ENCODE measurements at places on chromosomes 1 and 21. TPM values are rescaled to one million over a fixed set of nuclear protein-coding genes. Genes with fewer than 3 reads are reported as not detected.

The PLCH2 gene
- total RNA-seq: 0.55 TPM

The WASF2 gene
- 65.3 TPM for total RNA-seq

DNA sequence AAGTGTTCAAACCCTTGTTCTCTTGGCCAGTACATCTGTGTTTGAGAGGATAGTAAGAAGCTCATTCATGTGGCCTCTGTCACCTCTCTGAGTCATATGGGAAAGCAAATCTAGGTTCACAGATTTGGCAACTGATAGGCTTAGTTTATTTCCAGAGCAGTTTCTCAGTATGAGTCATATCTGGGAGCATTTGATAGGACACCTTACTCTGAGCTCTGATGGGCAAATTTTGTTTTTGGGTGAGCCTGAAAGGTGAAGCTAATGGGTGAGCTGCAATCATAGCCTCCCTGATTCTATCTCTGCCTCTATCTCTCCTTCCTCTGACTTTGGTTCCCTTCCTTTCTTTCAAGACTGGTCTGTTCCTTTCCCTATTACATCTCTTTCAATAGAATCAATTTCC is 134.4 kb downstream of the S1PR1 start:
- H3K4me1 ChIP-seq: no peaks in the 10 kb centered on the region
- H3K27me3 ChIP-seq: no peaks in the 10 kb centered on the region
- H3K27ac ChIP-seq: no peak overlapping the region
- no peaks in the 10 kb centered on the region for H3K36me3 ChIP-seq
- H3K4me3 ChIP-seq: no peak overlapping the region

GRCh38 chr21:32712043-32712442 is 15.8 kb downstream of the SYNJ1 start:
- H3K36me3 ChIP-seq: no peaks in the 10 kb centered on the region
- no peaks in the 10 kb centered on the region for H3K27me3 ChIP-seq
- no peak overlapping the region for H3K4me3 ChIP-seq
- no peaks in the 10 kb centered on the region for H3K4me1 ChIP-seq
- H3K27ac ChIP-seq: no peak overlapping the region

DNA sequence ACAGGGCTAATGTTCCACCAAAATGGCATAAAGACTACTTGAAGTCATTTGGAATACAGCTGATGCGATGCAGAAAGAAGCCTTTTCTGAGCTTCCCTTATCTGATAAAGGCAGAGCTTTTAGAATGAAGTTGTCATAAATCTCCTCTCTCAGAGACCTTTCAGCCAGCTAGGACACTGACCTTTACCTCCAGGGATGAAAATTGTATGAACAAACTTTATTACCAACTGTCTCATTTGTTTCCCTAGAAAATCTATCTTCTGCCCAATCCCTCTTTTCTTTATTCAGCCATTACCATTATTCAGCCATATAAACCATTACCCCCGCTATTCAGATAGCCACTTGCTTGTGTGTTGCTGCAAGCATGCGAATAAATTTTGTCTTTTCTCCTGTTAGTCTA is 29.7 kb upstream of the RNF2 start:
- H3K27me3 ChIP-seq: no peaks in the 10 kb centered on the region
- DNase-seq: no peak
- no peaks in the 10 kb centered on the region for H3K4me1 ChIP-seq
- no peak overlapping the region for H3K4me3 ChIP-seq
- no peaks in the 10 kb centered on the region for H3K36me3 ChIP-seq
- no peak overlapping the region for H3K27ac ChIP-seq

DNA sequence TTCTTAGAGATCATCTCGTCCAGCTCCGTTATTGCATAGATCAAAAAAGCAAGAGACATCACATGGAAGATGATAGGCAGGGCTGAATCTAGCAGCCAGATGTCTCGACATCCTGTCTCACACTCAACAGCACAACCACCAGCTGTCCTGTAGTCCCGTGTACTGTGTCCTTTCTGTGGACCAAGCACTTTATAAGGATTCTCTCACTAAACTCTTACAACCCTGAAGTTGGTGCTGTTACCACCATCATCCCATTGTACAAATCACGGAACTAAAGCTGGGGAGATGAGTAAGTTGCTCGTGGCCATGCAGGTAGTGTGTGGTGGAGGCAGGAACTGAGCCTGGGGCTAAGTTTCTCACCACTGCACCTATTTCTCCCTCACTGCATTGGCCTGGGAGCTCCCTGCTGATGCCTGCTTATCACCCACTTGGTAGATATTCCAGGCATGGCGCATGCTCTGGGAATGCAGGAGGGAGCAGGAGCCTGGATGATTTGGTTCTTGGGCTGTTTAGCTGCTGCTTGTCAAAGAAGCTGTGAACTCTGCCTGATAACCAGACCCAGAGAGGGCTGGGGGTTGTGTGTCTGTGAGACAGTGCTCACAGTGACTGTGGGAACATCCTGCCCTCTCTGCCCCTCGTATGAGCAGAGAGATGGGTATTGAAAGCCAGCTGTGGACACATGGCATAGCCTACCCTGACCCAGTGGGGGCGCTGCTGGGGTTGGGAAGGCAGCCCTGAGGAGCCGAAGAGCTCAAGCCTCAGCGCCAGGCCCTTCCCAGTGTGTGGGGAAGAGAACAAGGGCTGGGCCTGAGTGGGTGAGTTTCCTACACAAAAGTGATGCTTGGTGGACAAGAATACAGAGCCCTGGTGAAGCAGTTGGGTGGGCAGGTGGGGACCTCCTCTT is 13.6 kb downstream of the PPFIA4 start:
- H3K27me3 ChIP-seq: no peaks in the 10 kb centered on the region
- DNase-seq: no peak
- H3K4me1 ChIP-seq: no peaks in the 10 kb centered on the region
- no peak overlapping the region for H3K4me3 ChIP-seq
- H3K36me3 ChIP-seq: no peaks in the 10 kb centered on the region

GRCh38 chr21:41211060-41211805 is 43.3 kb downstream of the BACE2 start:
- H3K4me1 ChIP-seq: peaks cover 19% of the 10 kb centered on the region
- H3K27me3 ChIP-seq: no peaks in the 10 kb centered on the region
- no peak overlapping the region for H3K4me3 ChIP-seq
- no peaks in the 10 kb centered on the region for H3K36me3 ChIP-seq
- DNase-seq: no peak

- peaks cover 9% of the 10 kb centered on the region for H3K4me1 ChIP-seq
- DNase-seq: peak; percentile 60
- H3K36me3 ChIP-seq: peaks cover 7% of the 10 kb centered on the region
- no peak overlapping the region for H3K4me3 ChIP-seq
- H3K27me3 ChIP-seq: no peaks in the 10 kb centered on the region
- H3K27ac ChIP-seq: no peak overlapping the region
Observed at GRCh38 chr1:26537951-26538352, 8.4 kb downstream of the RPS6KA1 start.

DNA sequence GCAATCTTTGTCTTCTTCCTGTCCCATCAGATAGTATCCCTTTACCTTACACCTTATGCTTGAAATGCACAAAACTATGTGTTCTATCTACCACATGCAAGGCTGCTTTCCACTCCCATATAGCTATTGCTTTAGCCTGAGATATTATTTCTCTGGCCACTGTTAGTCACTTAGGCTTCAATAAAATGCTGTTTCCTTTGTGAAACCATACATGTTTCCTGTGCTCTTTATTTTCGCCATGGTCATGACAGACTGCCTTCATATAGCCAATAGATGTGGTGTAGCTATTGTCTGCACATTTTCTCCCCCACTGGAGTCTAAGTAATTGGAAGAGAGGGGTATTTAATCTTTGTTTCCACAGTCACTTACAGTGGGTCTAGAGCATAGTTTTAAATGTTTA is 108.4 kb downstream of the GREM2 start:
- H3K36me3 ChIP-seq: no peaks in the 10 kb centered on the region
- DNase-seq: no peak
- H3K27ac ChIP-seq: no peak overlapping the region
- H3K27me3 ChIP-seq: no peaks in the 10 kb centered on the region
- no peak overlapping the region for H3K4me3 ChIP-seq

The CFHR4 gene
- not detected for total RNA-seq

The S100A12 gene
- total RNA-seq: not detected

DNA sequence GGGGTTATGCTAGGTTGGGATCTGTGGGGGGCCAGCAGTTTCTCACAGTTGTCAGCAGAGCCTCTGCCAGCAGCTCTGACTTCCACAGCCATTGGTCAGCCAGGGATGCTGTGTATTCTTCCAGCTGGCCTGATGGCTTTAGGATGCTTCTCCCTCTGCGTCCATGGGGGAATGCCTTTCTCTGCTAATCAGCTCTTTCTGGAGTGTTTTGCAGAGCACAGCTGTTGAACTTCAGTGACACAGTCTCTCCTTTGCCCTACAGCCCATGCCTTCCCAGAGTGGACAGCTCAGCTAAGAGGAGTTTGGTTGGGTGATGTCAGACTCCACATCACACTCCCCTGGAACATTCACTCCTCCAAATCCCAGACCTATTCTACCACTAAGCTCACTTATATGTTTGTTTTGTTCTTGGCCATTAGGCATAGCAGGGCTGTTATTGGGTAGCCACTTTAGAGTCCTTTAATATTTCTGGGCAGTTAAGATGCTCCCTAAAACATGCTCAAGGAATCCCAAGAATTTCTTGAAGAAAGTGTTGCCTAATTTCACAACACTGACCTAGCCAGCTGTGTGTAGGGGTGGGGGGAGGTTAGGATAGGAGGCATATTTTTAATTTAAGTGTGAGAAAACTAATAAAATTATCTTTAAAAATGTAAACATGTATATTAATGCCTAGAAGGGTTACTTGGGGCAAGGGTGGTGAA is 75.3 kb upstream of the KIAA0040 start:
- H3K36me3 ChIP-seq: no peaks in the 10 kb centered on the region
- no peaks in the 10 kb centered on the region for H3K27me3 ChIP-seq
- H3K4me1 ChIP-seq: no peaks in the 10 kb centered on the region
- DNase-seq: no peak

The WNT4 gene
- 0.58 TPM for total RNA-seq

DNA sequence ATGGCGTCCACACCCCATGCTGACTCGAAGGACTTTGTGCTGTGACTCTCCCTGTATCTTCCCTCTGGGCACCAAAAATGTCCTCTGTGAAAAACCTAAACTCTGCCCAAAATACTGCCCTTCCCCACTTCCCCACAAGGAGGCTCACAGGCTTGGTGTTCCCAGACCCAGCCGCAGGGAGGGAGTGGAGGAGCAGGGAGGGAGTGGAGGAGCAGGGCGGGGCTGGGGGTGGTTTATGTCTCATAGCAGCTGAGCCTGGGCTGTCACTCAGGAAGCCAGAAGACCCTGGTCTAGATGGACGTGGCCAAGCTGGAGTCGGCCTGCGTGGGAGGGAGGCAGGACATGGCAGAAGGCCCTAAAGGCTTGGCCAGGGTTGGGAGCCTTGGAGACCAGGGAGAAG is 461.7 kb downstream of the PTPRU start:
- H3K36me3 ChIP-seq: no peaks in the 10 kb centered on the region
- no peaks in the 10 kb centered on the region for H3K4me1 ChIP-seq
- H3K27ac ChIP-seq: no peak overlapping the region
- H3K27me3 ChIP-seq: no peaks in the 10 kb centered on the region

DNA sequence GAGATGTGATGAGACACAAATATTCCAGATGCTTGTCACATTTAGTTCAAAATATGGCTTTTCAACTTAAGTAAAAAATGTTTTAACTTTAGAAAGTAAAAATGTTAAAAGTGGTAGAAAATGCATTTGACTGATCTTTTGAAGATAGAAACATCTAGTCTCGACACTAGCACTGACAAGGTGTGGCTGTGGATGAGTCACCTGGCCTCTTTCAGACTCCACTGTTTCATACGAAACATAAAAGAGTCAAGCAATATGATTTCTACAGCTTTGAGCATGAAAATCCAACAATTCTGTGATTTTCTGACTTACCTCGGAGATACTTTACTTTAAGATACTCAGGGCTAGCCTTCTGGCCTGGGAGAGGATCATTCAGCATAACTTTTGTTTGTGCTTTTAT is 47.7 kb downstream of the TTC13 start:
- no peak overlapping the region for H3K27ac ChIP-seq
- peaks cover 81% of the 10 kb centered on the region for H3K36me3 ChIP-seq
- no peaks in the 10 kb centered on the region for H3K27me3 ChIP-seq
- H3K4me3 ChIP-seq: no peak overlapping the region

The CELA2B gene
- total RNA-seq: not detected

GRCh38 chr1:31371121-31371959 is 1.5 kb downstream of the FABP3 start:
- no peaks in the 10 kb centered on the region for H3K27me3 ChIP-seq
- H3K36me3 ChIP-seq: peaks cover 16% of the 10 kb centered on the region
- H3K27ac ChIP-seq: peak overlapping the region; percentile 77
- peaks cover 49% of the 10 kb centered on the region for H3K4me1 ChIP-seq
- H3K4me3 ChIP-seq: no peak overlapping the region
- peak; percentile 68 for DNase-seq

DNA sequence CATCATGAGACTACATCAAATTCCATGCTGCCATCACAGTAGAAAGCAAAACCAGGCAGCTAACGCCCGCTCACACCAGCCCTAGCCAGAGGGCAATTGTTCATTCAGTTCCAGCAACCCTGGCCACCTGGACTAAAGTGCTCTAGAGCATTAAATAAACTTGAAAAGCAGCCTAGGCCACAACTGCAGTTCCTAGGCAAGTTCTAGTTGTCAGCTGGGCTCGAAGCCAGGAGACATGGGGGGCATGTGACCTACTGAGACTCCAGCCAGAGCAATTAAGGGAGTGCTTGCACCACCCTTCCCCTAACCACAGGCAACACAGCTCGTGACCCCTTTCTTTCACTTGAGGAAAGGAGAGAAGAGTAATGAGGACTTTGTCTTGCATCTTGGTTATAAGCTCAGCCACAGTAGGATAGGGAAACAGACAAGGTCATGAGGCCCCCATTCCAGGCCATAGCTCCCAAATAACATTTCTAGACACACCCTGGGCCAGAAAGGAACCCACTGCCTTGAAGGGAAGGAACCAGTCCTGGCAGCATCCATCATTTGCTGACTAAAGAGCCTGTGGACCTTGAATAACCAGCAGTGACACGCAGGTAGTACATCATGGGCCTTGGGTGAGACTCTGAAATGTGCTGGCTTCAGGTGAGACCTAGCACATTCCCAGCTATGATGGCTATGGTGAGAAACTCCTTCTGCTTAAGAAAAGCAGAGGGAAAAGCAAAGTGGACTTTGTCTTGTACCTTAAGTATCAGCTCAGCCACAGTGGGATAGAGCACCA is 77.0 kb downstream of the ZZZ3 start:
- H3K27ac ChIP-seq: peak overlapping the region; percentile 18
- no peaks in the 10 kb centered on the region for H3K27me3 ChIP-seq
- H3K36me3 ChIP-seq: peaks cover 35% of the 10 kb centered on the region
- peak; percentile 53 for DNase-seq
- H3K4me1 ChIP-seq: peaks cover 16% of the 10 kb centered on the region

- H3K36me3 ChIP-seq: no peaks in the 10 kb centered on the region
- no peaks in the 10 kb centered on the region for H3K27me3 ChIP-seq
- no peak overlapping the region for H3K4me3 ChIP-seq
- no peaks in the 10 kb centered on the region for H3K4me1 ChIP-seq
- no peak for DNase-seq
Observed at GRCh38 chr1:186212568-186213224, 162.4 kb downstream of the TPR start.

The SFN gene
- 33.2 TPM for total RNA-seq

- H3K36me3 ChIP-seq: no peaks in the 10 kb centered on the region
- H3K27ac ChIP-seq: no peak overlapping the region
- H3K4me1 ChIP-seq: no peaks in the 10 kb centered on the region
- DNase-seq: no peak
Observed at GRCh38 chr1:225152061-225152460, 222.6 kb downstream of the DNAH14 start.

- H3K27me3 ChIP-seq: no peaks in the 10 kb centered on the region
- H3K27ac ChIP-seq: no peak overlapping the region
- no peaks in the 10 kb centered on the region for H3K4me1 ChIP-seq
- H3K4me3 ChIP-seq: no peak overlapping the region
Observed at GRCh38 chr1:21700094-21700493, 30.9 kb upstream of the RAP1GAP start.
